Activated CD4-positive, alpha-beta T cell treated with anti-CD3 and anti-CD28 coated beads for 4 hours (primary cell): ENCODE measurements at places on chromosomes 13 and 19.

GRCh38 chr13:29953542-29953941 lies 103.1 kb upstream of the UBL3 start:
- DNase-seq: no peak

DNA sequence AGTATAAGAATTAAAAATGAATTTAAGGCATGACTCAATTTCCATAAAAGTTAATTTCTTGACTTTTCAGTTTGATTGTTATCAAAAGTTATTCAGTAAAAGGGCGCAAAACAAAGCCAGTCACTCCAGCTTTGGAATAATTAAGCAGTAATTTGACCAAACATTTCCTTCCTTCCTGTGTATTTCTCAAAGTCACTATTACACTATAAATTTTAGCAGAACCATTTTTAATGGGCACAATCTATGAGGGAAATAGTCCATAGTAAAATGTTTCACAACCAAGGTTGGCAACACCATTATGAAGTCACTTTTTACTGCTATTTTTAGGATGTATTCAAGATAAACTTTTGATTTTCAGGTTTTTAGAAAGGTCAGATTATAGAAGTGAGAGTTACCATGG lies 91.0 kb downstream of the DACH1 start:
- DNase-seq: no peak

DNA sequence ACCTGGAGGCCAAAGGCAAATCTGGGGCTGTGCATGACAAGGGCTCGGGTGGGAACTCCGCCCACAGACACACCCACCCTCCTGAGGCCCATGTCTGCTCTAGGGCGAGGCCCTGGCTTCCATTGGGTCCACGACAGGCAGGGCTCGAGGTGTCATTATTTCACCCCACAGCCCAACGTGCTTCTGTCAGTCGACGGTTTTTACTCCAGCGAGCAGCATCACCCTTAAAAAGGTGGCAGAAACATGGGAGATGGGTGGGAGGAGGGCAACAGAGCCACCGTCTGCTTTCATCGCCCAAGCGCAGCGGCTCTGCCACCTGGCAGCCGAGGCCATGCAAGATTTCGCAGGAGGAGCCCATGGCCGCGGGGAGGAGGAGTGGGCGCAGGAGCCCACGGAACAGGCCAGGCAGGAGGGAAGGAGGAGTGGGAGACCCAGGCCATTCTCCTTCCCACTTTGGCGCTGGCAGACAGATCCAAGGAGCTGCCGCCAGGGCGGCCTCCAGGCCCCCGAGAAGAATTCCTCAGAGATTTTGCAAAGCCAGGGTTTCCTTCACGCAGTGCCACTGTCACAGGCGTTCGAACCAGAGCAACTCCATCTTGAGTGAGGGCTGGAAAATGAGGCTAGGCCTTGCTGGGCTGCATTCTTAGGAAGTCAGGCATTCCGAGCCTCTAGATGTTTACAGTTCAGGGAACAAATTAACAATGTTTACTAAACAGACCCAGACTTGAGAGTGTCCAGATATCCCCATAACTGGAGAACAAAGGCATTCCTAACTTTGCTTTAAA lies 49.3 kb upstream of the TUBGCP3 start:
- no peak for DNase-seq

DNA sequence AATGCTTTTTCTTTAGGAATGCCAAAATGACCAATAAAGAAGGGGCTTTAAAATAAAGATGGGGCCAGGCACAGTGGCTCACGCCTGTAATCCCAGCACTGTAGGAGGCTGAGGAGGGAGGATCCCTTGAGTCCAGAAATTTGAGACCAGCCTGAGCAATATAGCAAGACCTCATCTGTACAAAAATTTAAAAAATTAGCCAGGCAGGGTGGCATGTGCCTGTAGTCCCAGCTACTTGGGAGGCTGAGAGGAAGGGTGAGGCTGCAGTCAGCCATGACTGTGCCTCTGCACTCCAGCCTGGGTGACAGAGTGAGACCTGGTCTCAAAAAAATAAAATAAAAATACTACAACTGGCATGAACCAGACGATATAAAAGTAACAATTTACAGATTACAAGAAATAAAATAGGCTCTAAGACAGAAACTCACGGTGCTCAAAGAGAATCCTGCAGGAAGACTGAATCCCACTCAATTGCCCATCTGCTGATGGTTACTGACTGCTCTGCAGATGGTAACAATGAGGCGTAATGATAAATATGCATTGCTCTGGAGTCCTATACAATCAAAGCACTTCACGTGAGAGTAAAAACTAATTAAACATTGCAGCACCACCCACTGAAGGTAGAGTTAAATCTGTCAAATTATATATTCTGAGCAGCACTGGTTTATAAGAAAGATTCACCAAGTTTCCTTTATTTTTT lies 93.2 kb downstream of the LHFPL6 start:
- DNase-seq: no peak

GRCh38 chr13:39311619-39312018 lies 273.4 kb downstream of the NHLRC3 start:
- DNase-seq: no peak

DNA sequence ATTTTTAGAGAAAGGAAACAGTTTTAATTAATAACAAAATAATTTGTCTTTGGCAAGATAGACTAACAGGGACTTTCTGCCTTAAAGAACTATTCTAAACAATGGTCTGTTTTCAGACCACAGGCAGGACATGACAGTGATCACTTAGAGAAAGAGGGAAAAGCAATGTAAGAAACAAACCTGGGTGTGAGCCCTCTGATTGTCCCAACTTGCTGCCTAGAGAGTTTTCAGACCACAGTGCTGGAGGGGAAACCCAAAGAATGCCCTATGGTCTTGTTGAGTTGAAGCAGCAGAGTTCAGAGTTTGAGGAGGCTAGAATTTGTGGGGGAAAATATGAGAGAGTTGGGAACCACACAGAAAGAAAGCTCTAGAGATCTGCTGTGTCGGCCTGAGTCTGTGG lies 38.1 kb downstream of the DGKH start:
- no peak for DNase-seq

DNA sequence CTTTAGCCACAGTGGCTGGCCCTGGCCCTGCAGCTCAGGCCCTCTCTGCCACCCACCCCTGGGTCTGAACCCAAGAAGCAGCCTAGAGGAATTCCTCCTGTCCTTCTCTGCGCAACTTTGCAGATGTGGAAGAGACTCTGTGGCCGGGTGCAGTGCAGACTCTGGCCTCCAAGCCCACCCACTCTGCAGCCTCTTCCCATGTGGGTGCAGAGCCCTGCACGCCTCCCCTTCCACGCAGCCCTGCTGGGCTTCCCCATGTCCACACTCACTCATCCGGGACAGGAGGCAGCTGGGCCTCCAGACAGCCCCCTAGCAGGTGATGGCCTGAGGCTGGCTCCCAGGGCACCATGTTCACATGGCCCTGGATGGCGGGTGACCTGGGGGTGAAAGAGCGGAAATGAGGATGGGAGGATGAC lies 2.5 kb downstream of the TEX29 start:
- no peak for DNase-seq
